ENCODE measurements at places on chromosomes 2 and 18.

- DNase-seq = no peak
These were observed 368.6 kb upstream of the SPRED2 start for GRCh38 chr2:65800998-65801397.

DNA sequence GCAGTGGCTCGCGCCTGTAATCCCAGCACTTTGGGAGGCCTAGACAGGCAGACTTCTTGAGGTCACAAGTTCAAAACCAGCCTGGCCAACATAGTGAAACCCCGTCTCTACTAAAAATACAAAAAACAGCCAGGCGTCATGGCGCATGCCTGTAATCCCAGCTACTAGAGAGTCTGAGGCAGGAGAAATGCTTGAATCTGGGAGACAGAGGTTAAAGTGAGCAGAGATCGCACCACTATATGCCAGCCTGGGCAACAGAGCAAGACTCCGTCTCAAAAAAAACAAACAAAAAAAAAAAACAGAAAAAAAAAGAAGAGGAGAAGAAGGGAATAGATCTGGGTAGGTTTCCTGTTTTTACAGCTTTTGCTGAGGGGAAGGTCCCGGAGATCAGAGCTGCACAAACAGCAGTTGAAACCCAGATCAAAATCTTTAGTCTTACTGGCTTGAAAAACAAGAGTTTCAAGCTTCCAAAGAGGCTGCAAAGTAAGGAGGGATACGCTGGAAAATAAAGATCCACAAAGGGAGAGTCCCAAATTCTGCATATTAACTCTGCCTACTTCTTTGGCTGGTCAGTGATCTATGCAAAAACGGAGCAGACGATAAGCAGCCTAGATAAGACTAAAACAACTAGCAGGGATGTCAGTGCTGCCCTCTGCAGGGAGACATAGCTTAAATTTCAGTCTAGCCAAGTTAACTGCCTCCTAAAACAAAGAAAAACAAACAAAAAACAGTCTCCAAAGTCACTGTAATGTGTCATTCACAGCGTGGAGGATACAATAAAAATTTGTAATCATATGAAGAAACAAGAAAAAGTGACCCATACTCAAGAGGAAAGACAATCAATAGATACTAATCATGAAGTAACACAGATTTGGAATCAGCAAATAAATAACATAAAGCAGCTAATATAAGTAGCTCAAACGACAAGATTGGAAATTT, 74.1 kb downstream of the TLK1 start:
- DNase-seq = peak; percentile 49

DNA sequence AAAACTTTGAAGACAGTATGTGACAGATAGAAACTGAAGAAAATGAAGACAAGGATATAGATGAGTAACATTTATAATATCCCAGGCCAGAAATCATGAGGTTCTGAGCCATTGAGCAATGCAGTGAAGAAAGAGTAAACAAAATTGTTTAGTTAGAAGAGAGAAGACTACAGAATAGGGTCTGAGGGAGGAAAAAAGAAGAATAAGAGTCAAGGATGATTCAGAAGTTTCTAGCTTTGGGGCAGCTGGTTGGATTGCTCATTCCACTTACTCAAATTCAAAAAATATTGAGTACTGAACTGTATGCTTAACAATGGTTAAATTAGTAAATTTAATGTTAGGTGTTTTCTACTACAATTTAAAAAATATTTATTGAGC, 155.0 kb upstream of the OTX1 start:
- DNase-seq = no peak

- no peak for DNase-seq
These were observed 59.7 kb downstream of the CXCR4 start for GRCh38 chr2:136058262-136058661.

DNA sequence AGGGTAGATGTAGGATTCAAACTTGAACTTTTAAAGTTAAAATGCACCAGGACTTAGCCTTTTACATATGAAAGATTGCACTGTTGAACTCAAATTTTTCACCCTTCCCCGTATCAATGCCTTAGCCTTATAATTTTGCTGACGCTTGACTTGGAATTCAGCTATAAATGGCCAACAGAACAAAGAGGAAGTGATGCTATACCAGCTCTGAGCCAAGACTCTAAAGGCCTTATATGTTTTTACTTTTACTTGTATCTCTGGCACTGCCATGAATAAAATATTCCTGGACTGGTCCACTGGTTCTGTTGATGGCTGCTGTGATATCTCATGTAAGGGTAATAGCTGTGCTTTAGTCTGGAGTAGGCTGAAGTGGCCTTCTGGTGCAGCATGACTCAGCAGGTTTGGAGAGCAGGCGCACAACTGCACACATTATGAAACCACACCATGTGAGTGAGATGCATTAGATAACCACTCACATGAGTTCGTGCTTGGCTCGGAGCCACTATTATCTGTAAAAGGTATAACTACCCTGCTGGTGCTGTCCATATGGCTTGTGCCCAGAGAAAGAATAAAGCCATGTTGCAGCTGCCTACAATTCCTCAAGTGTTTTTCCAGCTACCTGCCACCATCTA, 8.4 kb upstream of the IER3IP1 start:
- no peak for DNase-seq

GRCh38 chr2:109045505-109045904, 56.5 kb upstream of the EDAR start:
- no peak for DNase-seq

DNA sequence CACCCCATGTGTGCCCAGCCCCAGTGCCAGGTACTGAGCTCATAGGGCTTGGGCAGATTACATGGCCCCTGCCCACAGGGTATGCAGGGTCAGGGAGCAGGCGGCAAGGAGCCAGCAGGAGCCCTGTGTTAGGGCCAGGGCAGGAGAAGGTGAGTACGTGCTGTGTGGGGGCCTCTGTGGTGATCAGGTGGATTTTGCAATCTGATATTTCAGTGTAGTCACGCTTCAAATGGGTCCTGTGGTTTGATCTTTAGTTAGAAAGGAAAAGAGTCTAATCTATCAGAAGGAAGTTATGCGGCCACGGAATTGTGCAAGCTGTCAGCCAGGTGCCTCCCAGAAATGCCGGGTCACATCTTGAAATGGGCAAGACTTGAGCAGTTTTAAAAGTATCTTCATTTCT, 13.9 kb downstream of the UBE2F start:
- DNase-seq = no peak

- no peak for DNase-seq
These were observed 46.3 kb downstream of the PSD4 start for GRCh38 chr2:113219889-113220641.

- no peak for DNase-seq
These were observed 38.0 kb upstream of the SIX2 start for GRCh38 chr2:45047301-45047700.

GRCh38 chr2:112154246-112155117, 16.3 kb downstream of the FBLN7 start:
- no peak for DNase-seq

DNA sequence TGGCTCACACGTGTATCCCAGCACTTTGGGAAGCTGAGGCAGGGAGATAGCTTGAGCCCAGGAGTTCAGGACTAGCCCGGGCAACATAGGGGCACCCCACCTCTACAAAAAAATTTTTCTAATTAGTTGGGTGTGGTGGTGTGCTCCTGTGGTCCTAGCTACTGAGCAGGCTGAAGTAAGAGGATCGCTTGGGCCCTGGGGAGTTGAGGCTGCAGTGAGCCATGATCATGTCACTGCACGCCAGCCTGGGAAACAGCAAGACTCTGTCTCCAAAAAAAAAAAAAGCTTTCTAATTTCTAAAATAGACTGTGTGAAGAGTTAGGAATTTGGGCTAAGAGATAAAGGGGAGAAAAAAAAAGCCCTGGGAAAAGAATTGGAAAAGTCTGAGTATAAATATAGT, 51.9 kb upstream of the NAB1 start:
- DNase-seq = no peak

- no peak for DNase-seq
These were observed 1.8 kb downstream of the PCGF1 start for GRCh38 chr2:74505448-74506246.

DNA sequence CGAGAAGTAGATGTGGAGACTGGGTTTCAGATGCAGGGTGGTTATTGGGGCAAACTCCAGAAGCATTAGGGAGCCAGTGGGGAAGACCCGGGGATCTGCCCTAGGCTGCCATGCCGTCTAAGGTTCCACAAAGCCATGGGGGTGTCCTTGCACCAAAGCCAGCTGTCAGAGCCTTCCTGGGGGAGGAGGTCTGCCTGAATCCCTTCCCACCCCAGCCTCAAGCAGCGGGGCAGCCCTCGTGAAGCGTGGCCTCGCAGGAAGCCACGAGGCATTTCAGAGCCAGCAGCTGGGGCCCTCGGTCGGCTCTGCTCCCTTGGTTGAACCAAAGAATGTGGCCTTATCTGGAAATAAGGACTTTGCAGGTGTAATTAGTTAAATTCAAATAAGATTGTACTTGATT, 51.2 kb upstream of the UBE2F start:
- no peak for DNase-seq

GRCh38 chr2:160889439-160890170, 270.6 kb upstream of the TANK start:
- no peak for DNase-seq

DNA sequence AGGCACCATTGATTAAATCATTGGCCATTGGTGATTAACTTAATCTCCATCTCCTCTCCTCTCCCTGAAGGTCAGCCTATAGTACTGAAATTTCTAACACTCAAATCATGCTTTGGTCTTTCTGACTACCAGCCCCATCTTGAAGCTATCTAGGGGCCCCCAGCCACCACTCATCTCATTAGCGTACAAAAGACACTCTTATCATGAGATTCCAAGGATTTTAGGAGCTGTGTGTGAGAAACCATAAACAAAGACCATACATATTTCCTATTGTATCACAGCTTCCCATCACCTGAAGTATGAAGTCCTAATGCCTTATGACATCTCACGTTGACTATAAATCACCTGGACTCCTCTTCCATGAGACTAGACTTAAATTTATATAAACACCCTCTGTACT, 94.0 kb upstream of the B3GNT2 start:
- no peak for DNase-seq

DNA sequence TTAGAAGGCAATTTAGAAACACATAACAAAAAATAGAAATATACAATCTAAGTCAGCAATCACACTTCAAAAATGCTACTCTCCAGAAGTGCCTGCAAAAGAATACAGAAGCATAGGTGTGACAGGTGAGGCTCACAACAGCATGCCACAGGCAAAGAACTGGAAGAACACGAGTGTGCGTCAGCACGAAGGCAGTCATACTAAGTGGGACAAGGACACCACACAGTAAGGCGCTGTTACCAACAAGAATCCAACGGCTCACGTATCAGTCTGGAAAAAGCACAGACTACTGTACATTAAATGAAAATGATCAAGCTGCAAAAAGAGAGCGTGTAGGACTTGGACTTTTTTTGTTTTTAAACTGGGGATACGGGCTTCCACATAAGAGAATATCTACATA, 18.7 kb downstream of the HDLBP start:
- no peak for DNase-seq

DNA sequence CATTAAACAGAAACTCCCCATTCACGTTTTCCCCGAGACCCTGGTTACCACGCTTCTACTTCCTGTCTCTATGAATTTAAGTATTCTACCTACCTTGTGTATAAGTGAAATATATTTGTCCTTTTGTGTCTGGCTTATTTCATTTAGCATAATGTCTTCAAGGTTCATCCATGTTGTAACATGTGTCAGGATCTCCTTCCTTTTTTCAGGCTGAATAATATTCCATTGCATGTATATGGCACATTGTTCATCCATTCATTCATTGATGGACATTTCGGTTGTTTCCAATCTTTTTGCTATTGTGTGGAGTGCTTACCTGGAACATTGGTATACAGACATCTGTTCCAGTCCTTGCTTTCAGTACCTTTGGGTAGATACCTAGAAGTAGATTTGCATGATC, 18.2 kb upstream of the CABYR start:
- DNase-seq = no peak

GRCh38 chr2:73111073-73112025, 1.4 kb downstream of the RAB11FIP5 start:
- DNase-seq = no peak

GRCh38 chr2:218569038-218569431, 396 bp downstream of the CNOT9 start:
- DNase-seq = peak; percentile 52

- DNase-seq = no peak
These were observed 12.8 kb downstream of the METTL8 start for GRCh38 chr2:171420728-171421563.

- DNase-seq = no peak
These were observed 474.9 kb downstream of the NRXN1 start for GRCh38 chr2:50556934-50557575.

GRCh38 chr2:118766871-118767270, 80.6 kb downstream of the EN1 start:
- no peak for DNase-seq

GRCh38 chr2:147937744-147938349, 82.7 kb downstream of the ORC4 start:
- DNase-seq = no peak

- no peak for DNase-seq
These were observed 131.5 kb downstream of the ZNF516 start for GRCh38 chr18:76363436-76364120.

DNA sequence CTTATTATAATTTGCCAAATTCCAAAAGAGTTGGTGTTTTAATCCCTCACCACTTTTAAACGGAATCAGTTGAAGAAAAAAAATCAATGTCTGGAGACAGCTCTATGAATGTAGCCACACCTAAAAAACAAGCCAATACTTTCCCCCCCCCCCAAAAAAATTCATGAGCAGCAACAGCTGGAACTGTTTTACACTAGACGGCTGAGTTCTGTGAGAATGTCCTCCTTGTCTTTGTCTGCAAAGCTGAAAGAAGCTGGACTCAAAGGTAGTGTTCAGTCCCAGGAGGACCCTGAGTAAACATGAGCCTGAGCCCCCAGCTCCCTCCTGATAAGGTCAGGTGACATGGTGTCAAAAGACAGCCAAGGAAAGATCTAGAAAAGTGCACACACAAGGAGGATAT, 68.2 kb downstream of the ZNF521 start:
- DNase-seq = no peak

DNA sequence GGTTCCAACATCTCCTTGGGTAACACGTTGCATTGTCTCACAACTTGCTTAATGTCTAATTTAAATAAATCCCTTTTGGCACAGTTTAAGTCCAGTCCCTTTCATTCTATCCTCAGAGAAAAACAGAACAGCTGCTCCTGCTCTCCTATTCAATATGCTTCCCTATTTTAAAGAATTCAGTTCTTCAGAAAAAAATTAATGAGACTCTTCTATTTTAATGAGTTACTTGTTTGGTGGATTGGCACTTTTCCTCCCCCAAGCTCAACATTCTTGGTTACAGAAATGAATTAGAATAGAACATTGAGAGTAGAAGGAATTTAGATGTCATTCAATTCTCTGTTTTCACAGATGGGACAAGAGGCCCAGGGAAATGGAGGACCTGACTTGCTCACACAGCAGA, 116.9 kb upstream of the ATP8B1 start:
- no peak for DNase-seq

GRCh38 chr2:233513953-233514655, 52.5 kb downstream of the USP40 start:
- no peak for DNase-seq

GRCh38 chr18:38243291-38243690, 677.7 kb upstream of the CELF4 start:
- DNase-seq = no peak

DNA sequence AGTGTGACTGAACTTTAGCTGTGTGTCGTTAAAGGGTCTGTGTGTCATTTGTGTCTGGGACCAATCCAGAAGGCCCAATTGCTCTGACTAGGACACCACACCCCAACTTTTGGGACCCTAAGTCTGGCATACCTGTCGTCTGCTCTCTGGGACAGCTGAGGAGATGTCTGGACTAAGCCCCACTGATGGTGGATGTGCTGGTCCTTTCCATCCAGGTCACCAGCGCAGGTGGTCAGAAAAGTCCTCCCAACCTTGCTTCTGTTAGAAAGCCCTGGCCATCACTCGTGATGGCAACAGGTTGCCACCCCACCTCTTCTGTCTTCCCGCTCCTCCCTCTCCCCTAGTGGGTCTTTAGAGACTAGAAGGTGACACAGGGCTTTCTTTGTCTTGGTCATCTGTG, 37.6 kb upstream of the TWIST2 start:
- DNase-seq = no peak

All from activated naive CD4-positive, alpha-beta T cell treated with anti-CD3 and anti-CD28 coated beads, Interleukin-2, amount 50 U/mL, for 16 hours (primary cell).